ENCODE measurements at places on chromosomes 2 and 18.

DNA sequence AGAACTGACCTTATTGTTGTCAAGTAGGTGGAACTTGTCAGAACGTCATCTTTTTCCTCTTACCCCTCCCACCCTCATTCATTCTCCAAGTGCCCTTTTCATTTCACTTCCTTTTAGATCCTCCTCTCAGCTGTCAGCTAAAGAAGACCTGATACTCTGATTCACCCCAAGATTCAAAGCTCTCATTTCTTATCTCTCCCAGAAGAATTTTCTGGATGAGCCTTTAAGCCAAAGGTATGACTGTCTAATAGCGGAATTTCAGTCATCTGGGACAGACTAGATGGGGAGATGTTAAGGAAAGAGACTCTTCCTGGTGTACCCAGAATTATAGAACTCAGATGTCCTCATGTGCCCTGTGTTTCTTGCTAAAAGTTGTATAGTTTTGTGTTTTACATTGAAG lies 53.9 kb downstream of the TCF7L1 start:
- DNase-seq, result no peak

- no peak for DNase-seq
Observed at GRCh38 chr2:129717560-129718130, 261.8 kb upstream of the RAB6C start.

- DNase-seq, result no peak
Observed at GRCh38 chr2:6977786-6978185, 60.6 kb downstream of the RNF144A start.

GRCh38 chr2:69642709-69643601 lies 584 bp downstream of the AAK1 start:
- peak; percentile 37 for DNase-seq

- no peak for DNase-seq
Observed at GRCh38 chr18:5302606-5303005, 7.1 kb upstream of the ZBTB14 start.

- no peak for DNase-seq
Observed at GRCh38 chr2:73920577-73921545, 5.8 kb upstream of the DGUOK start.

All from HFF-Myc (cell line).